ENCODE measurements at places on chromosomes 4 and X.

GRCh38 chr4:8325291-8325973 is 55.9 kb downstream of the HTRA3 start:
- DNase-seq: no peak

DNA sequence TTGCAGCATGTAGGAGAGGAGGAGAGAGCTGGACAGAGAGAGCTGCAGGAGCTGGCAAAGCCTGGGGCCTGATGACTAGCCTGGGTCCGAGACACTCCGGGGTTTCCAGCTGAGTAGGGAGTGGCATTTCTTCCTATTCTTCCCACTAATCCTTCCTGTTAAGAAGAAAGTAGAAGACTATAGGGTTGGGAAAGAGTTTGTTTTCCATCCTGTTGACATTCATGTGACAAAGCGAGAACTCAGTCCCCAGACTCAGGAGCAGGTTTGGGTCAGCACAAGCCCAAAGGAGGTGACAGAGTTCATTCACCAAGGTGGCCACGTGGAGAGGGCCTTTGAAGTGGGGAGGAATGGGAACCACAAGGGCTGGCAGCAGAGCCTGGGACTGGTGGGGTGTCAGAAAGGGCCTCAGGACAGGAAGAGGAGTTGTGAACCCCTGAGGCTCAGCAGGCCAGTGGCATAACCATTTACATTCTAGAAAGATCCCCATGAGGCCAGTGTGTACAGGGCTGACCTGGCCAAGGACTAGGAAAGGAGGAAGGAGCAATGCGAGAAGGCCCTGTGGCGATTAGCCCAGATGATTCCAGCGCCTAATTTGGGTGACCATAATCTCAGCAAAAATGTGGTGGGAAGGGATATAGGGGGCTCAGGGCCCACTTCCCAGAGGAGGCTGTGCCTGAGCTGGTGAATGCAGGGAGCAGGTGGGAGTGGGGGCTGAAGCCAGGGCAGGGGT is 3.3 kb upstream of the HAUS3 start:
- no peak for DNase-seq

DNA sequence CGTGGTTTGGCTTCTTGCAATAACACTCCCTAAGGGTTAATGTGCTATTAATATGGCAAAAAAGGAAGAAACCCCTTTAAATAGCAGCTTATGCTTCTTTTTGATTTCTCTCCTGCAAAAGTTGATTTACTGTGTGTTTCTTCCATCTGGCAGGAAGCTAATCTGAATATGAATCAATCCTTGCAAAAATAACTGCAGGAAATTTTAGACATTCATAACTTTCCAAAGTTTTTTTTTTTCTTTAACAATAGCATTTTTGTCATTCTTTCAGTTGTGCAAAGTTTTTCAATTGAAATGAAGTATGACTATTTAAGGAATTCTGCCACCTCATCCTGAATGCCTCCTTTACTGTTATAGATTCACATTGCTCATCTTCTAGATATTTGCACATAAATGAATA is 115.6 kb downstream of the SPANXA1 start:
- no peak for DNase-seq

- DNase-seq: no peak
Measured at GRCh38 chrX:70172221-70172620, 5.1 kb upstream of the DGAT2L6 start.

- DNase-seq: no peak
Measured at GRCh38 chrX:134658760-134659023, 421 bp upstream of the PLAC1 start.

DNA sequence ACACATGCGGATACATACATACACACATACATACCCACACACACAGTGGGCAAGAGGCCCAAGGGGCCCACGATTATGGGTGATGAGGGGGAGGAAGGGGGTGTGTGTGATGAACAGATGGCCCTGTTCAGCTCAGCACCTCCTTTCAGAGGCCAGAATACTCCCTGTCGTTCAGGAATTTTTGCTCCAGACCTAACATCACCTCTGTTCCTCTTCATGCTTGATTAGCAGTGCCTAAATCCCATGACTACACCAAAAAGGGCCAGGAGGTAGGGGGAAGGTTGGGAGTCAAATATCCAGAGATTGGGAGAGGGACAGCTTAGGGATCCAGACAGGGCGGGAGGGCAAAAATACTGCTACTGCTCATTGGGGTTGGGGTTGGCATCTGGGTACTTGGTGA is 42.7 kb downstream of the SMC1A start:
- DNase-seq: no peak

- no peak for DNase-seq
Measured at GRCh38 chrX:124127496-124127895, 166.0 kb downstream of the STAG2 start.

- no peak for DNase-seq
Measured at GRCh38 chr4:101291198-101291597, 56.1 kb downstream of the PPP3CA start.

DNA sequence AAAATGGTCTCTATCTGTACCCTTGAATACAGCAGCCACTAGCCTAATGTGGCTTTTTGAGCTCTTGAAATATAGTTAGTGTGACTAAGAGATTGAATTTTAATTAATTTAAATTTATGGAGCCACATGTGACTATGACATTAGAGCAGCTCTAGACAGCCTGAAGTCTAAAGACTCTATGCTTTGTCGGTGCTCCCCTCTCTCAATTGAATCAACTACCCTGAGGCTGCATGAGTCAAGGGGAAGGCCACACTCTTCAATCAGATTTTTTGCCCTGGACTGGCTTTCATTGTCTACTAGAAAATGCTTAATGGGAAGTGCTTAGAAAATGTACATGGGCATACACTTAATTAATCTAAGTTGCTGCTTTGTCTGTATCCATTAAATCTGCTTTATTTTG is 11.7 kb downstream of the TLR7 start:
- DNase-seq: no peak

DNA sequence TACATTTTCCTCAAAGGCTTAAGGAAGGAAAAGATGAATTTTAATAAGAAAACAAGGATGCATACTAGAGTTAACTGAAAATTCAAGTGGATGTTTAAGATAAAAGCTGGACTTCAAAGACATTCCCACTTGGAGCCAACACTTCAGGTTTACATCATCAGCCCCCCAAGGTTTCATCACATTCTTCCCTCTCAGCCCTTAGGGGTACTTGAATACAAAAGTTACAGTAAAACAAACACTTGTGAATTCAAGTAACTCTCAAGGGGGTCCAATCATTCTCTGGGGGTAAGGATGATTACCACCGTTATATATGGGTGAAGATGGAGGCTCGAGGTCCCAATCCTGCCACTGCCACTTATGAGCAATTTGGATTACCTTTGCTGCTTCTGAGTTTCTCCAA is 36.1 kb downstream of the STARD8 start:
- DNase-seq: no peak

- DNase-seq: no peak
Measured at GRCh38 chr4:168151327-168151726, 59.0 kb downstream of the ANXA10 start.

DNA sequence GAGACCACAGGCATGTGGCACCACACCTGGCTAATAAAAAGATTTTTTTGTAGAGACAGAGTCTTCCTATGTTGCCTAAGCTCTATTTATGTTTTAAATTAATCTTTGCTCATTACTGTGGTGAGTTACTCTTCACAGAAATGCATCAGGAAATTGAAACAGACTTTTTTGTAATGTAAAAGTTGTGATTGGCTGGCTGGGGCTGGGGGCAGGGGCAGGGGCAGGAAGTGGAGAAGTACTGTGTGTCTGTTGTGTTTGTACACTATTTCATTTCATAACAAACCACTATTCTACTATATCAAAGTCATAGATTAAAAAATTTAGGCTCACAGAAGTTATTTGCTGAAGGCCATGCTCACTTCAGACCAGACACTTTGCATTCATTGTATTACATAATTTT is 19.1 kb upstream of the ABRAXAS1 start:
- no peak for DNase-seq

GRCh38 chrX:84046403-84046984 is 141.5 kb downstream of the RPS6KA6 start:
- DNase-seq: no peak

- DNase-seq: no peak
Measured at GRCh38 chr4:124947622-124948265, 235.2 kb upstream of the ANKRD50 start.

- no peak for DNase-seq
Measured at GRCh38 chr4:75643651-75644050, 13.3 kb upstream of the CDKL2 start.

DNA sequence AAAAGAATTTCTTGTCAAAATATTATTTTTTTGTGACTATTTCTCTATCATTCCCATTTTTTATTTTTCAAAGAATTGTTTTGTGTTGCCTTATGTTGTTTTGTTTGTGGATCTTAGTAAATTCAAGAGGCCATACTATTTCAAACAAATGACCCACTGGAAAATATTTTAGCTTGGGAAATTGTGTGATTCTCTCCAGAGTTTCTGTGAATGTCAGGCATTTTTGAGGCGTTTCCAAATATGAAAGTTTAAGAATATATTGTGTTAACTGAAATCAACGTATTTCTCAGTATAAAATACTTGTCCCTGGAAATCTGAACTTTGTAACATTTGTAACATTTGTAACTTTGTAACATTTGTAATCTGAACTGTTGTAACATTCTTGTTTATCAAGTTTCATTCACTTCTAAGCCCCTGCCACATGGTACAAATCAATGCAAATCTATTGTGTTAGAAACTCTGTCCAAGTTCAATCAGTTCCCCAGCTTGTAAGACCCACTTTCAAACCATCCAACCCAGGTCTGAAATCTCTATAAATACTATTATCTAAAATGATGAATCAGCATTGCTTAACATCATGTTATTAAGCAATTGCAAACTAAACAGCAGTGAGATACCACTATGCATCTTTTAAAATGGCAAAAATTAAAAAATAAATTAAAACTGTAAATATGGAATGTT is 465.4 kb upstream of the GRID2 start:
- DNase-seq: no peak

- DNase-seq: no peak
Measured at GRCh38 chr4:173590697-173591096, 60.7 kb upstream of the HAND2 start.

GRCh38 chr4:115054836-115055235 is 58.6 kb downstream of the NDST4 start:
- no peak for DNase-seq

- no peak for DNase-seq
Measured at GRCh38 chr4:155530290-155530689, 136.4 kb upstream of the GUCY1A1 start.

- DNase-seq: no peak
Measured at GRCh38 chr4:74385386-74385785, 20.4 kb downstream of the EREG start.

DNA sequence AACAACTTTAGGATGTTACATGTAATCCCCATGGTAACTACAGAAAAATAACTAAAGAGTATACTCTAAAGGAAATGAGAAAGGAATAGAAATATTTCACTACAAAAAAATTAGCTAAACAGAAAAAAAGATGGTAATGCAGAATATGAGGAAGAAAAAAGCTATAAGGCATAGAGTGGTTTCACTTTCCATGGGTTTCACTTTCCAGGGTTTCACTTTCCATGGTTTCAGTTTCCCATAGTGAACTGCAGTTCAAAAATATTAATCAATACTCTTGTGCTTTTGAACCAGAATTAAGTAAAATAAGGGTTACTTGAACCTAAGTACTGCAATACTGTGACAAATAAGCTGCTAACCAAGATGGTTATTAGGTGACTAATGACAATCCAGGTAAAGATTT is 42.0 kb downstream of the NPFFR2 start:
- no peak for DNase-seq

DNA sequence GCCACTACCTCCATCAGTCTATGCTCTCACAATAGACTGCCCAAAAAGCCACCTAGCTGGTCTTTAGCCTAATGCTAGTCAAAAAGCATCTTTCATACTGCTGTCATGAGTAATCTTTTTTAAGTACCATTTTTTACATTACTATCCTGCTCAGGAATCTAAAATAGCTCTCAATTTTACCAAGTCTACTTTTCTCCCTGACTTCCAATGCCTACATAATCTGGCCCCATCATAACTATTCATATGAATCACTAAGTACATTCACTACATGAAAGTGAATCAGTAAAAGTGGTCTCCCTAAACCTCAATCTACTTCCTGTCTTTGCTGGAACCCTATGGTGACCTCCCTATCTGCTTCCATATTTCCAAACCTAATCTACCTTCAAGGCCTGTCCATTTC is 105.9 kb downstream of the THOC2 start:
- DNase-seq: no peak

- no peak for DNase-seq
Measured at GRCh38 chr4:20395160-20395773, 143.6 kb downstream of the SLIT2 start.

GRCh38 chr4:99735822-99736221 is 78.2 kb upstream of the C4orf54 start:
- DNase-seq: no peak

DNA sequence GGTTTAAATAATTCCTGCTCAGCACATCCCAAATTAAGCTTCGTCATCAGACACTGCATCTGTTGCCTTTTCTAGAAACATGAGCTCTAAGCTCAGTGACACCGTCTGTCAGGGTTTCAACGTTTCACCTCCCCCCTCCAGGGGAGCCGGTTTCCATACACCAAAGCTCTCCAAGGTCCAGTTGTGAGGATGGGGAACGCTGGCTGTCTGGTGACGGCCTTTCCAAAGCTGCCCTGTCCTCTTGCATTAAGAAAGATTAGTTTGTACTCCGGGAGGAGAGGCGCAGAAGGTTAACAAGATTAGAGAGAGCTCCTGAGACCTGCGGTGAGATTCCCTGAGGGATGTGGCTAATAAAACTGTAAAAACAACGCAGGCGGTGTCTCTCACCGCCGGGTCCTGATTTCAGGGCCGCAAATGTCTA is 43.2 kb downstream of the ASMT start:
- no peak for DNase-seq

DNA sequence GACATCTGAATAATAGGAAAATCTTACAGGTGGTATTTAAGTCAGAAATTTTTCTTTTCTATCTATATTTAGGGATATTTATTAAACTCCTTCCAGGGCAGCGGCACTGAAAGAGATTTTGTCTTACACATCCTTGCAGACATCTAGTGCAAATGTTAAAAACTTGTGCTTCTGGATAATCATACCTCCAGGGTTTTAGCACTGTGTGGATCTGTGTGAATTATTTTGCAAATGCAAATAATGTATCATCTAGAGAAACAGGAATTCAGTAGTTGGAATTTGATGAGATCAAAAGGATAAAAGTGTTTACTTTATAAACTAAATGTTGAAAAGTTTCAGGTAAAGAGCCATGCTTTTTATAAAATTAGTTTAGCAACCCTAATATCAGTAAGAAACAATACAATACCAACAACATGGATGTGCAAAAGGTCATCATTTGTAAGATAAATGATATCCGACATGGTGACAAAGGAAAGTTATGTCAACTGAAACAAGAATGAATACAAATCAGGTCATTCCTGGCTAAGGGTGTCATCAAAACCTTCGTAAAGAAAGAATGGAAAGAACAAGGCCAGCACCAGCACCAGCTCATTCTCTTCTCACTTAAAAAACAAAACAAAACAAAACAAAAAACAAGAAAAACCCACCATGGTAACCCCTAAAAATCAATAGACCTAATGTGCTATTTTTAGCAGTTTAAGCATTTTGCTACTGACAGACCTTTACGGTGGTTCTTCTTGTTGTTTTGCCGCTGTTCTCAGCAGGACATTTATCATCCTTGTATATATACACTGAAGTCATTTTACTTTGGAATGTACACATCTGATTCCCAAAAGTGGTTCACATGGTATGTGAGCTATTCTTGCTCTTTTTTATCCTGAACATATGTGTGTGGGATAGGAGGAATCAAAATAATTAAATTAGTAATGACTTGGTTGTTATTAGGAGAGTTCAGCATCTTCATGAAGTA is 219.7 kb upstream of the NDST3 start:
- no peak for DNase-seq
